Stimulated activated CD4-positive, alpha-beta T cell treated with anti-CD3 and anti-CD28 coated beads, TNF-alpha, amount 100 ng/mL, for 1 hour (primary cell): ENCODE measurements at places on chromosomes 11 and 22.

DNA sequence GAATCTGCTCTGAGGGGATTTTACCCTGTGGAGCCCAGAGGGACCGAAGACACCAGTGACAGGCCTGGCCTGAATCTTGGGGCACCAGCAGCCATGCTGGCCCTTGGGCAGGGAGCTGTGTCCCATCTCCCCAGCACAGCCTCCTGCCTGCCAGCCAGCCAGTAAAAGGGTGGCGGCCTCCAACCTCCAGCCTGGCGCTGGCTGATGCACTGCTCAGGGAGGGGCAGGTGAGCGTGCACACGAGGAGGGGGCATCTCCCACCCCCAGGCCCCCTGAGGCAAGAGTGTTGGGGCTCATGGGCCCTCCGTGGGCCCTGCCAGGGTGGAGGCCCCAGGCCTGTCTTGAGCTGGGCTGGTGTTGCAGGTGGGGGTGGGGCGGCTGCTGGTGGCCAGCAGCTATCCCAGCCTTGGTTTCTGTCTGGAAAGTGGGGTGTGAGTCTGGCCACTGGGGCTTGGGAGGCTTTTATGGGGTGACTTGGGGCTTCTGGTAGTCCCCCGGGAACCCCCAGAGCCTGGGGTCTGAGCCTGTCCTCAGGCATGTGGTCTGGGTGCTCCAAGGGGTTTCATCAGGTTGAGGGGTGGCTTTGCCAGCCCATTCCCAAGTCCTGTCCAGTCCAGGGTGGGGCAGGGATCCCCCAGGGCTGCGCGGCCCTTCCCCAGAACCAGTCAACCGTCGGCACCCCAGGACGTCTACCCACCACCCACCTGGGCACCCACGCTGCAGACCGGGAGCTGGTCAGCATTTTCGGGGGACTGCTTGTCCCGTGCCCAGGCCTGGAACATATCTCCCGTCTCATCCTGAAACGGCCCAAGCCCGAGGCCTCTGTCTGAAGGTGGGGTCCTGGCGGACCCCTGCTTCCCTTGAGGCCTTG lies 17.8 kb downstream of the TSPAN4 start:
- DNase-seq = no peak

GRCh38 chr11:1504581-1505290 lies 18.2 kb upstream of the MOB2 start:
- no peak for DNase-seq

DNA sequence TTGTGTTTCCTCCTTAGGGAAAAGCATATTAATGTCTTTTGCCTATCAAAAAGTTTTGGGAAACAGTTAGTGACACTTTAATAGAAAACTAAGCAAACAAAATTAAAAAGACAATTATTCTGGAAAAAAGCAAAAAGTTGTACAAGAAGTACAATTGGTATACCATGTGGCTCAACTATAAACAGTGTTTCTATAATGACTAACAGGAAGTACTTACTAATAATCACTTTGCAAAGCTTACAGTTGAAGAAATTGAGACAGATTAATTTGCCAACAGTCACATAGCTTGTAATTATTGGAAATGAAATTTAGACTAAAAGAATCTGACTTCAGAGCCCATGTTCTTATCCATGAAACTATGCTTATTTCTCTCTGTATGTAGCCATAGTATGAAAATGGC lies 24.7 kb downstream of the PPME1 start:
- DNase-seq = no peak

- DNase-seq = no peak
Measured at GRCh38 chr11:61904539-61905048, 12.8 kb downstream of the RAB3IL1 start.

GRCh38 chr11:131234221-131234620 lies 136.2 kb upstream of the NTM start:
- DNase-seq = no peak

DNA sequence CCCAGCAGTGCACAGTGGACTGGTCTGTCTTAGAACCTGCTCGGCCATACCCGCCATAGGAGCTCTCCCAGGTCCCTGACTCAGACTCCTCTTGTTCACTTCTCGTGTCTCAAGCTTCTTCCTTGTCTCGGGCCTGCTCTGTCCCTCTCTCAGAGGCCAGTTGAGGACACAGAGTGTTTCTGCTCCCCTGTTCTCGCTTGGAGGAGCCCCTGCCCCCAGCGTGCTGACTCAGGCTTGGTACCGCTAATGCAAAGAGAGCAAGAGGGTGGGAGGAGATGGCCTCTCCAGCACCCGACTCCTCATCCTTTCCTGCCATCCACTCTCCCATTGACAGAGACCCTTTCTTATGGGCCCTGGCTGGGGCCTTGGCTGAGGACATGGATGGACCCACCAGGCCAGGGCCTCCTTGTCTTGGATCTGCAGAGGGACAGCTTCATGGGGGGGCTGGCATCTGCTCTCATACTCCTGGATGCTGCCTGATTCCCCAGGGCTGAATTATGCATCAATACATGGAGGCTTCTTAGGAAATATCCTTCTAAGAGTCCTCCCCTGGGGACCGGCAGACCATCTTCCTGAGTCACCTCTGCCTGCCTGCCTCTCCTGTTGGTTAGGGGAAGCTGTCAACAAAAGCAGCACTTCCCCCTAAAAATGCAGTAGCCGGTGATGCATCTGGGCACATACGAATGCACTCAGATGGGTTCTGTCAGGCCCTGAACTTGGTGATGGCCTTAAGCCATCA lies 15.9 kb downstream of the TSPAN18 start:
- no peak for DNase-seq

GRCh38 chr22:47066616-47066905 lies 304.1 kb downstream of the TBC1D22A start:
- DNase-seq = no peak

GRCh38 chr22:44023404-44024287 lies 456 bp upstream of the PARVB start:
- DNase-seq = peak; percentile 4

- no peak for DNase-seq
Measured at GRCh38 chr11:107859459-107860239, 1.1 kb upstream of the SLC35F2 start.

DNA sequence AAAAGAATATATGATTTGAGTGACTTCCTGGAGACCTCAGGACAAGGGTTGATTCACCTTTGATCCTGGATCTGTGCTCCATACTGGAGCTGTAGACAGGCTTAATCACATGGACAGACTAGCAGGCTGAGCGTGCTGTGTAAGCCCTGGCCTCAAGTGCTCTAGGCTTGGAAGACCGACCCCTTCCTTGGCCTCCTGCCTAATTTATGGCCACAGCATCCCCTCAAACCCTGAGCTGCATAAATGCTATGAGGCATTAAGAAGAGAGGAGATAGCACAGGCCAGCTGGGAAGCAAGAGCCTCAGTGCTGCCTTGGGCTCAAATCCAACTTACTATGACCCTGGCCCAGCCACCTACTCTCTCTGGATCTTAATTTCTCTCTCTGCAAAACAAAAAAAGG lies 385.1 kb downstream of the BUD13 start:
- no peak for DNase-seq

GRCh38 chr11:19368726-19369375 lies 128.1 kb upstream of the E2F8 start:
- no peak for DNase-seq

DNA sequence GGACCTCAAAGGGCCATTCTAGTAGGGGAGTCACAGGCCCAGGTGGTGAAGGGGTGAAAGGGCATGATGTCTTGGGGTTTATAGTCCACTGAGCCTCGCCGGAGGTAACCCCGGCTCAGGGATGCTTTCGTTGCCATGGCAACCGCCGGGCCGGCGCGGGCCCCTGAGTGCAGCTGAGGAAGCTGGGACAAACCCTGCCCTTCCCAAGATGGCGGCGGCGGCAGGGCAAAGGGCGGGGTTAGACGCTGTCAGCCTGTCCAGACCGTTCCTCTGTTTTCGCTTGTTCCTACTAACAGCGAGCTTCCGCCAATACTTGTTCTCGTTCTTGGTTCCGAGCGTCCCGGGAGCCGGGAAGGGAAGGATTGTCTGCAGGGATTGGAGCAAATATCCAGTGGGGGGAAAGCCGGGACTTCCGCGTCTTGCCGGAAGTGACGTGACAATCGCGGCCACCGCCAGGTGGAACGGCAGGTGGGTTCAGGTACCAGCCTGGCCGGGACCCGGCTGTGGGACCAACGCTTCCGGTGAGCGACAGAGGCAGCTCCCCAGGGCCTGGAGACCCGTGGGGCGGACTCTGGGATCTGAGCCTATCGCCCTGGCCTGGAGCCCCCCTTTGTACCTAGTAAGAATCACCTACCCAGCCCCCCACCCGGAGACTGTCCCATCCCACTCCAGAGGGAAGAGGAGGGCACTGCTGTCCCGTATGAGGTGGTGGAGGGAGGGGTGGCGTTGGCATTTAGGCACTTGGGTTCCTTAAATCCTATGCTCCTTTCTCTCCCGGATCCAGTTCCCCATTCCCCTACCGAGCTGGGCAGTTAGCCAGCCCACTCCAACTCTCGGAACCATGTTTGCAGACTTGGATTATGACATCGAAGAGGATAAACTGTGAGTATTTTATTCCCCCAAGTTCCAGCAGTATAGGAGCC lies at the start of gene PICK1:
Gene PICK1, plus strand, starts transcription at position 436 of the 923 bp plus-strand sequence. Its CDS starts 406 bp downstream, at position 842.
- DNase-seq = peak; percentile 62

DNA sequence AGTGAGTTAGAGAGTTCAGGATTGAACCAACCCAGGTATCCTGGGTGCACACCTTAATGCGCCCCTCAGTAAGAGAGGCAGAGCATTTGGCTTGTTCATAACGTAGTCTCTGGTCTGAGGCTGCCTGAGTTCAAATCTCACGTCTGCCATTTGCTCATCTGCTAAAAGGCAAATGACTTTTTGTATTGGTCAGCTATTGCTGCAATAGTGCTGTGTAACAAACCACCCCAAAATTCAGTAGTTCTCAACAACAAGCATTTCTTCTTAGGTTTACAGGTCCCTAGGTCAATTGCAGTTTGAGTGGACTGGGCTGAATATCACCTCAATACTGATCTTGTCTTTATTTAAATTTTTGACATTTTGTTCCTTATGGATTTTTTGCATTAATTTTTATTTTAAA lies 18.1 kb downstream of the RASD2 start:
- DNase-seq = no peak

DNA sequence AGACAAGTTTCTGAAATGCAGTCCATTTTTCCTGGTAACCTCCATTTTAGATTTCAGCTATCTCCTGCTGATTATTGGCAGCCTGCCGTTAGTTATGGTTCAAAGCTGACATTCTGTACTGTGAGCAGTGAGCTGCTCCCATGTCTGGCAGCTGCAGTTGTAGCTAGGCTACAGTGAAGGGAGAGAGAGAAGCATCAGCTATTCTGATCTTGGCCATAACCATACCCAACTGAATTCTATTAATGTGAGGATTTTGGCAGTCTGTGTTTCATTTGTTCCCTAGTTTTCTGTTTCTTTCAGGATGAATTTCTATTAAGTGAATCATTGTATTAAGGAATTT lies 33.4 kb downstream of the SIK2 start:
- DNase-seq = no peak

GRCh38 chr22:46907241-46908215 lies 145.1 kb downstream of the TBC1D22A start:
- no peak for DNase-seq

- no peak for DNase-seq
Measured at GRCh38 chr22:27050771-27051170, 393.4 kb downstream of the MIAT start.

DNA sequence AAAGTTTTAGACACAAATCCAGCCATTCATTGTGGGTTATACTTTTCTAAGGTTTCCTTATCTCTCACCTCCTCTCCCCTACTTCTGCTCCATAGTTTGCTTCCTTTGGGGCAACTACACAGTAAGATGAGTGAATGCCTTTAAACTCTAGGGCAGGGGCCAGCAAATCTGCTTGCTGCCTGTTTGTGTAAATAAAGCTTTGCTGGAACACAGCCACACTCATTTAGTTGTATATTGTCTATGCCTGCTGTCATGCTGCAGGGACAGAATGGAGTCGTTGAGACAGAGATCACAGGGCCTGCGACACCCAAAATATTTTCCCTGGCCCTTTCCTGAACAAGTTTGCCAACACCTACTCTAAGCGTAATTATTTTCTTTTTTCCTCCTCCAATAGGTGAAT lies 58.7 kb downstream of the TECTA start:
- DNase-seq = no peak

DNA sequence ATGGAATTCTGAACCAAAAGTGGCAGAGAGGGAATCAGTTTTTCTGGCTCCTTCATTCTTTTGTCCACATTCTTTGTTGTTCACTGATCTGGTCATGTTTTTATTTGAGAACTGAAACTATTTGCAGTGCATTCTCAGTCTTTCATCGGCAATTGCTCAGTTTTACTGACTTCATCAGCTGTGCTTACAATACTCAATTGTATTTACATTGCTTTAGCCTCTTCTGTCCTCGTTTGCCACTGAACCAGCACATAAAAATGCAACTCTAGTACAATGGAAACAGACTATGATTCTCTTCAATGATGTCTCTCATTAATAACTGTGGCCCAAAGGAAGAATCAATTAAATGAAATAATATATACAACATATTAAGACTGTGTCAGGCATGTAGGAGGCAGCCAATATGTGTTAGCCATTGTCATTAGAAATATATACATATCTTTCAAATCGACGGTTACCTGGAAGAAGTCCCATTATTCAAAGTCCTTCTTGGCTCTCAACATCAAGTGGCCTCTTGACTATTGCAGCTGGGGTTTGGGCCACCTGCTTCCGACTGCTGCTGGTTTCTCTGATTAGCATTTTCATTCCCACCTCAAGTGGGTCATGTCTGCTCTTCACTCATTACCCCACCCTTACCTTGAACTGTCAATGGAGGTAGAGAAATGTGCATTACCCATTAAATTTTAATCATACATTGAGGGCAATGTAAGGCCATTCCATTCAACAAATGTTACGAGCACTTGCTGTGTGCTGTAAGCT lies 600.1 kb downstream of the INSC start:
- DNase-seq = no peak

- DNase-seq = no peak
Measured at GRCh38 chr11:73059915-73060314, 82.2 kb downstream of the FCHSD2 start.

GRCh38 chr11:106086850-106087249 lies 9.4 kb downstream of the AASDHPPT start:
- no peak for DNase-seq

GRCh38 chr22:20909543-20910303 lies 7.5 kb upstream of the CRKL start:
- no peak for DNase-seq

GRCh38 chr11:73157101-73158010 lies 15.2 kb upstream of the FCHSD2 start:
- no peak for DNase-seq

DNA sequence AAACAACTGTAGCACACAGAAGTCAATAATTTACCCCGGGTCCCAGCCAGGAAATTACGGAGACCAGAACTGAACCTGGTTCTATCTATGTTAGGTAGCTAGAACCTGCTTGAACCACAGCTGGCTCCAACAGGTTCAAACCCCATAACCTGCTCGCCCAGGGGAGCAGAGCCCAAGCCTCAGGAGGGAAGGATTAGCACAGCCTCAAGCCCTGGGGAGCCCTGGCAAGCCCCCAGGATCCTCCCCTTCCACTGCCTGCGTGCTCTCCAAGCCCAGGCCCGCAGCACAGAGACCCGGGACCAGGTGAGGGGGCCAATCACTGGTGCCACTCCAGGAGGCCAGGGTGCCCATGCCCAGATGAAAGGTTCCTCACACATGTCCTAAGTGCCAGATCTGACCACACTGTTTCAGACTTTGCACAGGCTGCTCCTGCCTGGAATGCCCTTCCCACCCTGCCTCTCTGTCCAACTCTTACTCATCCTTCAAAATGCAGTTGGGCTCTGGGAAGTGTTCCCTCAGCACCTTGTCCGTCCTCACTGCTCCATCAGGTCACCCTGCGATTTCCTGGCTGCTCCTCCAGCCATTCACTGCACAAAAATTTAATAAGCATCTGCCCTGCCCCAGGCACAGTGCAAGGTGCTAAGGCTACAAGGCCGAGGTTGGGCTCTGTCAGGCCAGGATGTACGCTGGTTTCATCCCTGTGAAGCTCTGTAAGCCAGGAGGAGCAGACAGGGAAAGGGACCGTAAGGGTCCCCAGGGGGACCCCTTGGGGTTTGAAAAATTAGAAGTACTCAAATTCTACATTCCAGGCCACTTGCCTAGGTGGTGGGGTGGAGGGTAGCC lies 32.2 kb downstream of the ARRB1 start:
- DNase-seq = no peak
